ENCODE measurements at places on chromosomes 7 and 10. TPM values are rescaled to one million over a fixed set of nuclear protein-coding genes. Genes with fewer than 3 reads are reported as not detected.

LSM5 gene
- 34.4 TPM for total RNA-seq

SLK gene
- total RNA-seq, result 37.1 TPM

DNA sequence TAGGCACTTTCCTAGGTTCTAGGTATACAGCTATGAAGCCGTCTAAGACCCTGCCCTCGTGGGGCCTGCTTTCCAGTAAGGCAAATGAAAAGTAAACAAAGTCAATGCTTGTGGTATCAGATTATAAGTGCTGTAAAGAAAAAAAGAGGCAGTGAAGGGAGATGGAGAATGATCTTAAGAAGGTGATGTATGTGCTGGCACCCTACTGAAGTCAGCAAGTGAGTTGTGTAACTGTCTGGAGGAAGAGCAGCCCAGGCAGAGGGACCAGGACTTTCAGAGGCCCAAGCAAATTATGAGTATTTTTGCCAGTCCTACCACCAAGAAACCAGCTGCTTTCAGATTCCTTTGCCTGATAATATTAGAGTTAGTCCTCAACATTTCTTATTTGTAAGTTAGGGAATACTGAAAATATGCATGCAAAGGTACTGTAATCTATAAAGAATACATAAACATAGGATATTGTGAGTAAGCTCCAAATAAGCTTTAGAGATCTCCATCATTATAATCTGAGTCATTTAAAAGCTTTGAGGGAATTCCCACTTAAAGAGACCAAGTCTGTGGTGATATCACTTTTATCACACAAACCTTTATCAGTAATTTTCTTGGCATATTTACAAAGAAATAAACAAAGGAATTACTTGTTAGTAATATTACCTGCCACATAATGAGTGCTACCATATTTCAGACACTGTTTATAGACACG, 329.2 kb upstream of the LRGUK start:
- peak; percentile 53 for DNase-seq

GRCh38 chr10:63052083-63052482, 81.0 kb upstream of the NRBF2 start:
- DNase-seq, result no peak

DNA sequence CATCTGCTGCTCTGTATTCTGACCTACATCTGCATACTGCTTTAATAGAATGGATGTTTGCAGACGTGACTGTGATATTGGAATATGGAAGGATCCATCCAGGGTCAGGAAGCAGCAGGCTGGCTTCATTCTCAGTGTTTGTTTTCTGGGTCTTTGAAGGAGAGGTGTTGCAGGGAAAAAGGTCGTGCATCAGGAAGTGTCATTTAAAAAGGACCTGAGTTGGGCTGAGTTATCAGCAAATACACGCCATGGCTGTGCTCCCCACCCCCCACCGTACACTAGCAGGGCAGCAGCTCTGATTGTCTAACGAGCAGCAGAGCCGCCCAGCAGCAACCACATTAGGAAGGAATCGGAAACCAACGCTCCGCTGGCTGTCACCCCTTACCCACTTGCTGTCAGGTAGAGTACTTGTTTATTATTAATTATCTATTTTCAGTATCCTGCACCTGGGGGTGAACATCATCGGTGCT, 63.1 kb upstream of the STEAP1B start:
- no peak for DNase-seq

DNA sequence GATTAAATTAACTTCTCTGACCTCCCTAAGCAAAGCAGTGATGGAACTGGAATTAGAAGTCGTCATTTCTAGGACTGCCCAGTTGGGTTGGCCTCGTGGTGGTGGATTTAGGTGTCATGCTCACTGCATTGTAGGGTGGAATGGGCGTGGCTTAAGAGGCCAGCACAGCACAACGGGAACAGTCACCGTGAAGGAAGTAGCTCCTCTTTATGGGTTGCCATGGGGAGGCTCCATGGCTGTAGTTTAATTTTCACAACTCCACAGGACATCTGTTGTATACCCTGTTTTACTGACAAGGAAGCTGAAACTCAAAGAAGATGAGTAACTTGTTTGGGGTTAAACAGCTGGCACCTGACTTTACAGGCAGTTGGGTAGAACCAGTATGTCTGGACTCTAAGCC, 208.3 kb downstream of the CELF2 start:
- no peak for DNase-seq

MYL10 gene
- not detected for total RNA-seq

- no peak for DNase-seq
Observed at GRCh38 chr10:6528198-6528950, 51.7 kb downstream of the PRKCQ start.

DNA sequence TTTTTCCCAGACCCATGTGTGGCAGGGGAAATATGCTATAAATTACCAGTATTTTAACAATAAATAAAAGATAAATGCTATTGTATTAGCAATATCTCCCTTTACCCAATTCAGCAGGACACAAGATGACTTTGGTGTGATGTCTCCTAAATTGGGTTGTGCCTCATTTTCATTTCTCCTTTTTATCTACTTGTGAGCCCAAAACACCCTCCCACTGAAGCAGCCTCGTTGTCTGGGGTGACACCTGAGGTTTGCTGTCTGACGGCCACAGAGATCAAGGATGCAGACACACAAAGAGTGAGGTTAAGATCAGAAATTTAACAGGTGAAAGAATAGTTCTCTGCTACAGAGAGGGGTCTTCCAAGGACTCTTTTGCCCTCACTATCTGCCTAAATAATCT, 27.1 kb upstream of the CC2D2B start:
- no peak for DNase-seq

DNA sequence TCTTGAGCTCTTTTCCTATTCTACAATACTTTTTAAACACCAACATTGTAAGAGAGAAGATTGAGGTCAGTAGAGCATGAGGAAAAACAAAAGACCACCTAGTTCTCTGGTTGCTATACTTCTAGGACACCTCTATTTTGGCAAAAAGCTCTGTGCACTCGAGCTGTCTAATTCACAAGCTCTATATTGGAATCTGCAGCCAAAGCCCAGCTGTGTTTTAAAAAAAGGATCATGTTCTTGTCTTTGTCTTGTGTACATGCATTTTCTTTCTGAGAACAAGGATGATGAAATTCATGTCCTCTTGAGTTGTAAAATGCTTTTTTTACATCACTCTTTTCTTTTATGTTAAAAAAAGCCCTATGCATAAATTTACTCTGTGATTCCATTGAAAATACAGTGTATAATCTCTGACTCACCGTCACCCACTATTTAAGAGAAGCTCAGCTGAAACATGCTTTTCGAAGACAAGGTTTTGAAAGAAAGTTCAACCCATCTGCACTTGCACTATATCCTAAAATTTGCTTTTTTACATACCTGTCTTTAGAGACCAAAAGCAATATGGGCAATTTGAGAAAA, 215.5 kb upstream of the VSTM2A start:
- no peak for DNase-seq

- no peak for DNase-seq
Observed at GRCh38 chr7:146773506-146773905, 656.9 kb downstream of the CNTNAP2 start.

GRCh38 chr10:19919671-19920070, 103.4 kb downstream of the PLXDC2 start:
- no peak for DNase-seq

ACSM6 gene
- total RNA-seq, result not detected

DNA sequence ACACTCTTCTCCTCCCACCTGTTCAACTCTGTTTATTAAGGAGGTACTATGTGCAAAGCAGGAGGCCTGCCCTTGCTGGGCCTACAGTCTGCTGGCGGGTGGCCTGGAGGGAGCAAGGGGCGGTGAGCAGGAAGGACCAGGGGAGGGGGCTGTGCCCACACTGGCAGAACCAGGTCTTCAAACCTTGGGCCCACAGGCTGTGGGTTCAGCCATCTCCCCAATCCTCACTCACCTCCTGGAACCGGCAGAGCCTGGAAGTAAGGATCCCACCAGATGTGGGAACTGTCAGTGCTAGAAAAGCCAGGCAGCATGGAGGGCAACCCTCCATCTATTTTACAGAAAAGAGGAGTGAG, 50.8 kb downstream of the CAMK2B start:
- no peak for DNase-seq

GRCh38 chr7:152871678-152872060, 112.1 kb downstream of the ACTR3B start:
- no peak for DNase-seq

GSTO2 gene
- 1.1 TPM for total RNA-seq

DNA sequence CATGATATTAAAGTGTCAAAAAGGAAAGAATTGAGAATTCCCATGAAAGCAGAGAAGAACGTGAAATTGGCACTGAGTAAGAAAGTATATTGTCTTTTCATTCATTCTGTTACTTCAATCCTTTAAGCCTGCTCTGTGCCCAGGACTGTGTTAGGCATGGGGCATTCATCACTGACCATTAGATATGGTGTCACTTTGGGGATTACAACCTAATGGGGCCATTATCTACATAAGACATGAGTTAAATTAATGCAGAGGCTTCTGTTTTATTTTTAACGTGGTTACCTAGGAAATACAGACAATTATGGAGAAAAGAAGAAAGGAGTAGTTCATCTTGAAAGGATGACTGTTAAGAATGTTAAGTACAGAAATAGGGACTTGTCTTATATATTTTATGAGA, 163.5 kb upstream of the LRGUK start:
- no peak for DNase-seq

PDLIM1 gene
- 32.0 TPM for total RNA-seq

ADRB1 gene
- total RNA-seq, result not detected

- no peak for DNase-seq
Observed at GRCh38 chr10:1159131-1160061, 103.2 kb downstream of the WDR37 start.

GRCh38 chr10:108736111-108736510, 1187.2 kb downstream of the XPNPEP1 start:
- DNase-seq, result no peak

DNA sequence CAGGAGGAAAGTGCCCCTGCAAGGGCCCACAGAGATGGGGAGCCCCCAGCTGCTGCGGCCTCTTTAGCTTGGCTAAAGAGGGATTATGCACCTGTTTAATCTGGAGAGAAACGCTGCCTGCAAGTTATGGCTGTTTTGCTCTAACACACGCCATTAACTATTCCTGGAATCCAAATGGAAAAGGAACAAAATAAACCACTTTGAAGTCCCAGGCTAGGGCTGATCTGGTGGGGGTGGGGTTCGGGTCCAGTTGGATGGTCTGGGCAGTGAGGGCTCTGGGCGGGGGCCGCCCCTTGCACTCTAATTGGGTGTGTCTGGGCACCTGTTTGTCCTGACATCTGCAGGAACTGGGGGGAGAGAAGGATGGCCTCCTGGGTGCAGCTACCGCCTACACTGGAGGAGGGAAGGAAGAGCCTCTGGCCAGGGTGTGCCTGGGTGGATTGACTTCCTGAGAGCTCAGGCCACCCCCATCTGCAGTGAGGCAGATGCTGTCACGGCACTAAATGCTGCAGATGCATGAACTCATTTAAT, 300.6 kb downstream of the ZEB1 start:
- DNase-seq, result peak; percentile 56

DNMBP gene
- total RNA-seq, result 18.5 TPM

- peak; percentile 29 for DNase-seq
Observed at GRCh38 chr7:19707240-19707639, 1.6 kb downstream of the POLR1F start.

DNA sequence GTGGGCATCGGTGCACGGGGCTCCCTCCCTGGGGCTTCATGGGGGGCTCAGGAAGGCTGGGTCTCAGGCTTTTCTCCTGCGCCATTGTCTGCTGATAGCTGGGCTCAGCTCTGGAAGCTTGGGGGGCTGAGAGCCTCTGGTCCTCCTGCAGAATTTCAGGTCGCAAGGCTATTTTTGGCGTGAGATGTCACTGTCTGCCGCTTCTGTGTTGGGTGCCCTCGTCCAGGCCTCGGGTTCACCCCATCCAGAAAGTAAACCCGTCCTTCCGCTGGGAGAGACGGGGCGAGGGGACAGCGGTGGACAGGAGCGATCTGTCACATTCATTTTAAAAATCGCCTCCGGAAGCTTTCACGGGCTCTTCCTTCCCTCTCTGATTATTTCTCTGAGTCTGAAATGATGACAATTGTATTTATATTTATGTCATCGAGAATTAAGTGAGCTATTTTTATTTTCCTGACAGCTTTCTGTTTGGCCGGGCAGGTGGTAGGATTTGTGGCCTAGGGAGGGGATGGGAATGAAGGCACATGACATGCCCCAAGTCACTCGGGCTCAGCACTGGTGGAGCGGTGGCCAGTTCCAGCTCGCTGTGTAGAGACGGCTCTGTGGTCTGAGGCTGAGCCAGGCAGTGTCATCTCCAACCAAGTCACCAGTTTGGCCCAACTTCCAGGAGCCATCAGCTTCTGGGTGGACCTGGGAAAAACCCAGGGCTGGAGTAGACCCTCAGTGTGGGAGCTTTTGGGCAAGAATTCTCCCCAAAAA, 40.7 kb upstream of the AP5Z1 start:
- no peak for DNase-seq

- no peak for DNase-seq
Observed at GRCh38 chr7:107957436-107957835, 45.5 kb downstream of the LAMB1 start.

DNA sequence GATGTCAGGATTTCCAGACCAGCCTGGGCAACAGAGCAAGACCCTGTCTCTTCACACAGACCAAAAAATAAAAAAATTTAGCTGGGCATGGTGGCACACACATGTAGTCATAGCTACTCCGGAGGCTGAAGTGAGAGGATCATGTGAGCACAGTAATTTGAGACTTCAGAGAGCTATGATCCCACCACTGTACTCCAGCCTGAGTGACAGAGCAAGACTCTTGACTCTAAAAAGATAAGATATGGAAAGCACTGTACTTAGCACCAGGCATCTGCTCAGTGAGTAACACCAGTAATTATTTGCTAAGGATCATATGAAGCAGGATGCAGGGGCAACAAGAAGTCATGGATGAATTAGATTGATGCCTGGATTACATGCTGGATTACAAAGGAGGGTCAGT, 128.8 kb downstream of the CALN1 start:
- DNase-seq, result no peak

GRCh38 chr7:50418086-50418515, 32.0 kb downstream of the FIGNL1 start:
- peak; percentile 88 for DNase-seq

Data from GM23248 (cell line).